ENCODE measurements at places on chromosomes 7 and 10.

DNA sequence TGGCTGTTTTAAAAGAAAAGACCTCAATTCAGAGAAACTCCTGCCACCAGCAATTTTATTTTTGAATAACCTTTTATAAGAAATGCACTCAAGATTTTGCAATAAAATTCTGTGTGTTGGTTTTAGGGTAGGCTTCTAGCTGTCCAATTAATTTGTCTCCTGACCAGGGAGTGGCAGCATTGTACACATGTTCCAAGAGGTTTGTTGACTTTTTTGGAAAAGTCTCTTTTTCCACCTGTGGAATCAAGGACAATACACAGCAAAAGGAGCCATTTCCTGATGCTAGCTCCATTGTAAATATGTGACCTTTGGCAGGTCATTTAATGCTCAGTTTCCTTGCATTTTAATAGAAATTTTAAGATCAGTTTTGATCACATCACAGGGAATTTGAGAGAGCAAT is 1.8 kb downstream of the GIMAP5 start:
- DNase-seq = no peak

GRCh38 chr7:115851291-115851690 is 179.3 kb downstream of the TFEC start:
- peak; percentile 18 for DNase-seq

DNA sequence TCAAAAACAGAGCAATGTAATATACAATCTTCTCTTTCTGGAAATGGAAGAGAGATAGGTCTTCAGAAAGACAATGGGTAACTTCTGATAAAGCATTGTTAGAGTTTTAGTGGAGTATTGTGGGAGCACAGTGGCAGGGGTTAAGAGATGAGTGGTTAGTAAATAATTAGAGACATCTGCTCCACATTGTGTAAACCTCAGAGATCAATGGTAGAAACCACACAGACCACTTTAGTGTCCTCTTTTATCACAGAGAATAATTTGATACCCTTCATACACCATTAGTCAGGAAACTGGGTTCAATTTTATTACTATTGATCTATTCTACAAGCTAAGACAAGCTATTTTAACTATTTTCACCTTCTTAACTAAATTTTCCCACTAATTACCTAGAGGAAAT is 35.9 kb upstream of the MAGI2 start:
- DNase-seq = no peak

DNA sequence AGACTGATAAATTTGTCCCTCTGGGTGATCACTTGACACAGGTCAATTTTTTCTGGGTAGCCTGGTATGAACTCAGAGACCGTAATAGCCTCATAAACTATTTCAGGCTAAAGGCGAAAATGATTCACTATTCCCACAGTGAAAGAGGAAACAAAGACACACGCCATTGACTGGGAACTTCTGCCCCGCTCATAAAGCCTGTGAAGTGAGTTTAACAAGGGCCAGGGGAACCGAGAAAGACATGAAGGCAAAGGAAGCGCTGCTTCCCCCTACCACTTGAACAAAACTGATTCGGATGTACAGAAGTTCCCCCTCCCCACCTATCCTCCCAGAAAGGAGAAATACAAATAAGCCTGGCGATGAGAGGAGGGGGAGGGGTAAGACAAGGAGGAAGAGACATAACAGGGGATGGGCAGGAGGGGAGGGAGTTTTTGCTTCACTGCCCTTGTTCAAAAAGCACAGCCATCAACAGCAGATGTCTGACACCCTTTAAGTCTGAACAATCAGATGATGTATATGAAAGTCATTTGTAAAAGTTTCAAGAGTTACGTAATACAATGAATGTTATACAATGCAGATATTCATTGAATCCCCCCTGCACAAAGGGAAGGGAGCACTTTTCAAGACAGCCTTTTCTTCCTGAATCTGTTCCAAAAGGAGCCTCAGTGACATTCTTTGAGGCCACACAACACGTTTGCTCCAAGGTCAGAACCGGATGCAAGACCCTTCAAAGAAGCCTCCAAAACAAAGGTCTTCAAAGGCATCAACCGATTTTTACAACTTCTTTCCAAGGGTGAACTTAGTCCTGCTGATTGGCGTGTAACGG is 734 bp downstream of the ABCB4 start:
- peak; percentile 56 for DNase-seq

- no peak for DNase-seq
These were observed 146.9 kb downstream of the TFEC start for GRCh38 chr7:115883629-115884028.

DNA sequence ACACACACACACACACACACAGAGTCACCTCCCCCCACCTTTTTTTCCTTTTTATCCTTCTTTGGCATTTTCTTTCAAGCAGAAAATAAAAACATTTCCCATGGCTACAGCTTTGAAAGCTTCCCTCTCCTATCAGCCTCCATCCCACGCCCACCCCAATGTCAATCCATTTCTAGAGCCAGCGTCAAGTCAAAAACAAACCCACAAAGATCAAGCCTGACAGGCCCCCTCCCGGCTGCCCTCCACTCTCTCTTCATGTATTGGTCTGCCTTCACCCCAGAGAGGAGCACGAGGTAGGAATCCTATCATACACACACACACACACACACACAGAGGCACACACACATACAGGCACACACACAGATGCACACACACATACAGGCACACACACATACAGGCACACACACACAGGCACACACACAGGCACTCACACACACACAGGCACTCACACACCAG is 8.0 kb upstream of the TNRC18 start:
- DNase-seq = no peak

DNA sequence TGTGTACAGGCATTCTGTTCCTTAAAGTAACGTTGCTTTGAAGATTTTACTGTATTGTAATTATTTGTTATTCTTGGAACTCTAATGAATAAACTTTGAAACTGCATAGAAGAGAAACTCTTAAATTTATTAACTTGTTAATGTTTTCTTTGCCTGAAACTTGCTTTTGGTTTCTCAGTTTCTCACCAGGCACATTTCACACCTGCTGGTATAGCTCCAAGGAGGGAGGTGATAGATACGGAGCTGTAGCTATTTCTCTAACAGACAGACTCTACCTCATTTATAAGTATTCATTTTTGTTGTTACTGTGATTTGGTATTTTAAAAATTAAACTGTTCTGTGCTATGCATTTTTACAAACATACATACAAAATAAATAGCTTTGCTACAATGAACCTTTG is 32.7 kb downstream of the R3HCC1L start:
- DNase-seq = no peak

- no peak for DNase-seq
These were observed 78.6 kb upstream of the SLC25A13 start for GRCh38 chr7:96400518-96400917.

DNA sequence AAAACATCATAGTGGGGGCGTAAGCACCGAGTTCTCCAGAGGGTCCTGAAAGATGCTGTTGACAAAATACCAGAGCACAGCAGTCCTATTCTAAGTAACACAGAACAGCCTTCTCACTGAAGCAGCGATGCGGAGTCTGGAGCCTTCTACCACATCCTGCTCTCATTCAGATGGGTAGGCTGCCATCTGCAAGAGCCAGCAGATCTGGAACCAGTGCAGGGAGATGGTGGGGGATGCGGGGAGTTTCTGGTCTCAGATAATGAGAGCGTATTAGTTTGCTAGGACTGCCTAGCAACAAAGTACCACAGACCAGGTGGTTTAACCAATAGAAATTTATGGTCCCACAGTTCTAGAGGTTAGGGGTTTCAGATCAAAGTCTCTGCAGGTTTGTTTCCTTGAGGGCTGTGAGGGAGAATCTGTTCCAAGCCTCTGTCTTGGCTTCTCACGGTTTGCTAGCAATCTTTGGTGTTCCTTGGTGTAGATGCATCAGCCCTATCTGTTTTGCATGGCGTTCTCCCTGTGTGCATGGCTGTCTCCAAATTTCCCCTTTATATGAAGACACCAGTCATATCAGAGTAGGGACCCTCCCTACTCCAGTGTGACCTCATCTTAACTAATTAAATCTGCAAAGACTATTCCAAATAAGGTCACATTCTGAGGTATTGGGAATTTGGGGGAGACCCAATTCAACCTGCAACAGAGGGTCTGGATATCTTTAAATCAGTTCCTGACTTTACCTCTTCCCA is 52.0 kb upstream of the STEAP1B start:
- DNase-seq = no peak

Measured in globus pallidus (tissue), 1 donor.